ENCODE measurements at places on chromosomes 11 and 22. TPM values are rescaled to one million over a fixed set of nuclear protein-coding genes. Genes with fewer than 3 reads are reported as not detected.

GRCh38 chr11:91248199-91248807 is 976.3 kb upstream of the FAT3 start:
- H3K4me3 ChIP-seq = no peak overlapping the region
- DNase-seq = no peak
- no peaks in the 10 kb centered on the region for H3K36me3 ChIP-seq

- no peaks in the 10 kb centered on the region for H3K36me3 ChIP-seq
- peaks cover 27% of the 10 kb centered on the region for H3K4me1 ChIP-seq
- H3K4me3 ChIP-seq = no peak overlapping the region
- peak; percentile 88 for DNase-seq
These were observed 11.5 kb downstream of the C1QTNF6 start for GRCh38 chr22:37176464-37177061.

GRCh38 chr11:61194169-61194671 is 9.1 kb upstream of the PGA3 start:
- peak; percentile 41 for DNase-seq
- no peaks in the 10 kb centered on the region for H3K27me3 ChIP-seq
- H3K4me3 ChIP-seq = no peak overlapping the region
- H3K36me3 ChIP-seq = no peaks in the 10 kb centered on the region
- H3K4me1 ChIP-seq = no peaks in the 10 kb centered on the region

GRCh38 chr11:131533149-131533548 is 162.7 kb downstream of the NTM start:
- H3K4me3 ChIP-seq = no peak overlapping the region
- H3K27me3 ChIP-seq = no peaks in the 10 kb centered on the region
- no peak for DNase-seq
- no peak overlapping the region for H3K27ac ChIP-seq
- no peaks in the 10 kb centered on the region for H3K4me1 ChIP-seq

The XKR3 gene
- not detected for total RNA-seq

DNA sequence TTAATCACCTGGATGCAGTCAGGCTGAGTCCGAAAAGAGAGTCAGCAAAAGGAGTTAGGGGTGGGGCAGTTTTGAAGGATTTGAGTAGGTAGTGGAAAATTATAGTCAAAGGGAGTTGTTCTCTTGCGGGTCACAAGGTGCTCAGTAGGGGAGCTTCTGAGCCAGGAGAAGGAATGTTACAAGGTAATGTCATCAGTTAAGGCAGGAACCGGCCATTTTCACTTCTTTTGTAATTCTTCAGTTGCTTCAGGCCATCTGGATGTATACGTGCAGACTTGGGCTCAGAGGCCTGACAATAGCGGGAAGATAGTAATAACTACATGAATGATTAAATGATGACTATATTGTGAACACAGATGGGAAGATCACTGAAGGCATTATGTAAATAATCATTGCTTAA is 6.2 kb downstream of the SC5D start:
- no peak overlapping the region for H3K27ac ChIP-seq
- no peak for DNase-seq
- H3K4me3 ChIP-seq = no peak overlapping the region
- no peaks in the 10 kb centered on the region for H3K27me3 ChIP-seq
- no peaks in the 10 kb centered on the region for H3K36me3 ChIP-seq

DNA sequence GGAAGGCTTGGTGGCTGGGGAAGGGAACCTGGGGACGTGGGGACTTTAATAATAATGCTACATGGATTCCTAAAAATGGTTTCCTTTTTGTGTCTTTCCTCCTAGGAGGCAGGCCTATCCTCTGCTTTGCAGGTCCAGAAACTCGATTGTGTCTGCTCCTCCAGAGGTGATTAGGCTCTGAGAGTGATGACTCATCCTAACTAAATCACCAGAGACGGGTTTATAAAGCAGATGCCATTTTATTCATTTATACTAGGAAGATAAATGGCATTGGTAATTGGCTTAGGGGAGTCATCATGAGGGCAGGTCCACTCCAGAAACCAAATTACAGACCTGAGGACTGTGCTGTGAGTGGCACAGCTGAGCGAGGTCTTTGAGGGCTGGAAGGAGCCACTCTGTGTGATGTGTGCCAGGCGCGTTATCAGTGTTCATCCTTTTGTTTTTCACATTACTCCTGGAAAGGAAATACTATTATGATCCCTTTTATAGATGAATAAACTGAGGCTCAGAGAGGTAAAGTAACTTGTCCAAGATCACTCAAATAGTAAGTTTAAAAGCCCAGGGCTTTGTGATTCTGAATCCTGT is 7.1 kb downstream of the NLRX1 start:
- H3K4me1 ChIP-seq = no peaks in the 10 kb centered on the region
- H3K36me3 ChIP-seq = peaks cover 75% of the 10 kb centered on the region
- no peak for DNase-seq
- H3K27me3 ChIP-seq = no peaks in the 10 kb centered on the region
- no peak overlapping the region for H3K4me3 ChIP-seq
- no peak overlapping the region for H3K27ac ChIP-seq

The OR51E1 gene
- 2.2 TPM for total RNA-seq

The SLC22A6 gene
- total RNA-seq = not detected

DNA sequence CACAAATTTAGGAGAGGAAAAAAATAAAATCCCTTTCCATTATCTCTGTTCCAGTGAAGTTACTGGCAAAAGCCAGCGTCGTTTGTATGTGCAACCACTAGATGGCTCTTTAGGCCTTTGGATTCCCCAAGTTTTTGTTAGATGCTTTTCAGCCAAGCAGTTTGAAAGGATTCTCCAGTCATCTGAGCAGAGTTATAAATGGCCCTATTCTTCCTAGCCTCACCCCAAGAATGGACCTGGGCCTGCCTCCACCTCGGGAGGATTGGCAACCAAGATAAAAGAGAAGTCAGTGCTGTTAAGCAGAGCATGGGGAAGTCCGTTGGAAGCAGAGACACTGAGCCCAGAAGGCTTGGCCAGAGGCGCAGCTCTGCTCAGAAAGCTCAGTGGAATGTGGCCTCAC is 15.4 kb downstream of the FAM181B start:
- no peak overlapping the region for H3K27ac ChIP-seq
- no peak overlapping the region for H3K4me3 ChIP-seq
- no peaks in the 10 kb centered on the region for H3K27me3 ChIP-seq

DNA sequence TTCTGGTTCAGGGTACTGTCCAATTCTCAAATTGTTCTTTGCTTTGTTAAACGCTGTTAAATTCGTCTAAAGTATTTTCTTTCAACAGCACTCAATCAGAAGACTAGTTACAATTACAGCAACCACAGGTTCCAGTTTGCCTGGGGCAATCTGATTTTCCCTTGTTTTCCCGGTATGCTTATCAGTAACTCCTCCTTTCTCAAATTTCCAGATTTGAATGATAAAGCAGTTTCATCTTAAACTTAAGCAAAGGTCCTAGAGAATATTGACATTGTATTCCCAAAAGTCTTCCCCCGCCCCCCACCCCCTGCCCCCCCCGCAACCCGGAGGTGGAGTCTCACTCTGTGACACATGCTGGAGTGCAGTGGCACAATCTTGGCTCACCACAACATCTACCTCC is 10.5 kb upstream of the USP28 start:
- H3K4me1 ChIP-seq = no peaks in the 10 kb centered on the region
- H3K36me3 ChIP-seq = no peaks in the 10 kb centered on the region
- no peaks in the 10 kb centered on the region for H3K27me3 ChIP-seq
- no peak overlapping the region for H3K27ac ChIP-seq

The IGSF22 gene
- total RNA-seq = not detected

- no peaks in the 10 kb centered on the region for H3K27me3 ChIP-seq
- no peak overlapping the region for H3K27ac ChIP-seq
- no peak for DNase-seq
- H3K4me3 ChIP-seq = no peak overlapping the region
- no peaks in the 10 kb centered on the region for H3K4me1 ChIP-seq
These were observed 20.9 kb downstream of the SVIP start for GRCh38 chr11:22808571-22809197.

- no peaks in the 10 kb centered on the region for H3K27me3 ChIP-seq
- no peak overlapping the region for H3K4me3 ChIP-seq
- no peaks in the 10 kb centered on the region for H3K36me3 ChIP-seq
- H3K27ac ChIP-seq = peak overlapping the region; percentile 38
- DNase-seq = no peak
These were observed 53.6 kb downstream of the NAV2 start for GRCh38 chr11:19766206-19766605.

DNA sequence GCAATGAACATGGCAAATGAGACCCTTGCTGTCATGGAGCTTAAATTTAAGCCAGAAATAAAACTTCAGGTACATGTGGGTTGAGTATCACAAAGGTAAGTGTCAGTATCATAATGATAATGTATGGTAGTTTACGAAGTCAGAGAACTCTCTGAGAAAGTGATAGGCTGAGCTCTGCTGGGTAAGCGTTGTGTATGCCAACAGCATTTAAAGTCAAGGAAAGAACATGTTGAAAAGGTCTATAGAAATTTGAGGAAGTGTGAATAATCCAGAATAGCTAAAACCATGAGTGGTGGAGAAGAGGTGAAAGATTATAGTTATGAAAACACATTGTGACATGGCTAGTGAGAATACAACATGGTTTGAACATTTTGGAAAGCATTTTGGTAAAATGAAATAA is 17.4 kb upstream of the CTSC start:
- H3K4me3 ChIP-seq = no peak overlapping the region
- H3K27me3 ChIP-seq = no peaks in the 10 kb centered on the region
- no peak overlapping the region for H3K27ac ChIP-seq
- DNase-seq = no peak
- H3K36me3 ChIP-seq = no peaks in the 10 kb centered on the region

DNA sequence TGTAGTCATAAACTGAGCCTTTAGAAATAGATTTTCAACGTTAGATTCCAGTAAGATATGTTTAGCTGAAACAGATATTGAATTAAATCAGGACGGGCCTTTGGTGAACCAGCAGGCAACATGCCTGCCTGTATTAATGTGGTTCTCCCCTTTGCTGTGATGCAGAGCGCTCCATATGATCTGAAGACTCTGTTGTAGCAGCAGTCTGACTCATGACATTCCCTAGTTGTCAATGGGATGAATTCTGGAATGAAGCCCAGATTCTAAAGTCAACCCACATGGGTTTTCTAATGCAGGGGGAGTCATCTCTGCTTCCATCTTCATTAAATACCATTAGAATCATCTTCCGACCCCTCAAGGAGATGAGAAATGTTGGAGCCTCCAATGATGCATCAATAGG is 864.5 kb downstream of the NTM start:
- H3K4me3 ChIP-seq = no peak overlapping the region
- no peak for DNase-seq
- no peak overlapping the region for H3K27ac ChIP-seq
- peaks cover 4% of the 10 kb centered on the region for H3K4me1 ChIP-seq
- H3K36me3 ChIP-seq = no peaks in the 10 kb centered on the region
- no peaks in the 10 kb centered on the region for H3K27me3 ChIP-seq

DNA sequence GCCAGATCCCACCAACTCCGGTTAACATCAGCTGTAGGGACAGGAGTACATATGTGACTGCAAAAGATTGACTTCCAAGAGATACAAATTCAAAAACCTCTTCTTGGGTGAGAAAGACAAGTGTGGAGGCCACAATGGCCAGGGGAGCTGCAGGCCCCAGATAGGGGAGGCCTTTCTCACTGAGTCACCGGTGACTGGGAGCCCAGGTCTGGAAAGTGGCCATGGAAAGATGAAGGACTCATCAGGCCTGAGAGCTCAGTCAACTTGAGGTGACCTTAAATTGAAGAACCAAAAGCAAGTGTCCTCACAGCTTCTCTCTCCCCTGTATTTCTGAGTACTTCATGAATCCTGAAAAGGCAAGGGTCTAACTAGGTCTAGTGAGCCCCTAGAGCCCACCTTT is 90.4 kb upstream of the CLPB start:
- DNase-seq = no peak
- peaks cover 5% of the 10 kb centered on the region for H3K4me1 ChIP-seq
- H3K36me3 ChIP-seq = no peaks in the 10 kb centered on the region
- no peak overlapping the region for H3K4me3 ChIP-seq
- H3K27me3 ChIP-seq = no peaks in the 10 kb centered on the region
- H3K27ac ChIP-seq = no peak overlapping the region

- H3K36me3 ChIP-seq = no peaks in the 10 kb centered on the region
- no peaks in the 10 kb centered on the region for H3K4me1 ChIP-seq
- no peaks in the 10 kb centered on the region for H3K27me3 ChIP-seq
- no peak for DNase-seq
- no peak overlapping the region for H3K4me3 ChIP-seq
These were observed 39.8 kb downstream of the OR4C45 start for GRCh38 chr11:50072226-50073112.

DNA sequence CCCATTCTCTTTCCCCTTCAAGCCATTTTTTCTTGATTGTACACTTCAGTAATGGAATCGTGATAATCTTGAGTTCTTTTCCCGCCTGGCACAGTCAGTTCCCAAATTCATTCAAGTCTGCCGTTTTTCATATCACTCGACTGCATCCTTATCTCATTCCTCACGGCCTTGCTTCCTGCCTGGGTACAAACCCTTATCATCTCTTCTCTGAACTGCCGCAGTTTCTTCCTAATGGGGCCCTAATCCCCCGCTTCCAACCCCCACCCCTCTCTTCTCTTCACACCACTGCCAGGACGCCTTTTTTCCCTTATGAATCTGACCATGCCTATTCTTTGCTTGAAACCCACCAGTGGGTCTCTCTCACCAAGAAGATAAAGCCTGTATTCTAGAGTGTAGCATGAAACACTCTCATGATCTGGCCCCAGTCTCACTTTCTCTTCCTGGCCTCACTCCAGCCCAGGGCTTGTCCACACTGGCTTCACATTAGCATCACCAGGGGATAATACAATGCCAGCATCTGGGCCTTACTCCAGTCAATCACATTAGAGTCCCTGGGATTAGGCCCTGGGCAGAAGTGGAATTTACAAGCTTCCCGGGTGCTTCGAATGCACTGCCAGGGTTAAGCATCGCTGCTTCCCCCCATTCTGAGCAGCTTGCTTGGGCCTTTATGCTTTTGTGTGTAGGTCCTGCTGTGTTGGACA is 102.1 kb downstream of the FBXO7 start:
- H3K27ac ChIP-seq = no peak overlapping the region
- no peaks in the 10 kb centered on the region for H3K27me3 ChIP-seq
- no peak for DNase-seq
- no peaks in the 10 kb centered on the region for H3K36me3 ChIP-seq

GRCh38 chr11:18770479-18771125 is 21.0 kb downstream of the PTPN5 start:
- H3K36me3 ChIP-seq = no peaks in the 10 kb centered on the region
- no peaks in the 10 kb centered on the region for H3K27me3 ChIP-seq
- H3K4me1 ChIP-seq = no peaks in the 10 kb centered on the region

DNA sequence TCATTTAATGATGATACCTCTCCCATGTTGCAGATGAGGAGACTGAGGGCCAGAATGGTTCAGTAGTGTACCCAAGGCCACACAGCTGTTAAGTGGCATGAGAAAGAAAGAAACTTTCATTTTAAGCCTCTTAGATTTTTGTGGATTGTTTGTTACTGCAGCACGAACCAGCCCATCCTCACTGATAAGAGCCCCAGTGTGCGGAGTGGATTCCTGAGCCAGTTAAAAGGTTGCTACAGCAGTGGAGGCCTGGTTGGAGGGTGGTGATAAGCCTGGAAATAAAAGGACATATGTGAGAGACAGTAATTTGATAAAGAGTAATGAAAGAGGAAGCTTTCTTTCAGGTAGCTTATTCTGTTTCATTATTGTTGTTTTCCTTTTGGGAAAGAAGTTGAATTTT is 89.0 kb downstream of the ATXN10 start:
- no peak for DNase-seq
- H3K27me3 ChIP-seq = no peaks in the 10 kb centered on the region
- H3K36me3 ChIP-seq = no peaks in the 10 kb centered on the region
- peak overlapping the region; percentile 22 for H3K27ac ChIP-seq
- no peak overlapping the region for H3K4me3 ChIP-seq
- peaks cover 68% of the 10 kb centered on the region for H3K4me1 ChIP-seq

GRCh38 chr11:31720225-31720624 is 90.9 kb downstream of the PAX6 start:
- no peaks in the 10 kb centered on the region for H3K27me3 ChIP-seq
- no peak overlapping the region for H3K4me3 ChIP-seq
- H3K4me1 ChIP-seq = no peaks in the 10 kb centered on the region
- no peak overlapping the region for H3K27ac ChIP-seq
